ENCODE measurements at places on chromosomes 7 and 10.

DNA sequence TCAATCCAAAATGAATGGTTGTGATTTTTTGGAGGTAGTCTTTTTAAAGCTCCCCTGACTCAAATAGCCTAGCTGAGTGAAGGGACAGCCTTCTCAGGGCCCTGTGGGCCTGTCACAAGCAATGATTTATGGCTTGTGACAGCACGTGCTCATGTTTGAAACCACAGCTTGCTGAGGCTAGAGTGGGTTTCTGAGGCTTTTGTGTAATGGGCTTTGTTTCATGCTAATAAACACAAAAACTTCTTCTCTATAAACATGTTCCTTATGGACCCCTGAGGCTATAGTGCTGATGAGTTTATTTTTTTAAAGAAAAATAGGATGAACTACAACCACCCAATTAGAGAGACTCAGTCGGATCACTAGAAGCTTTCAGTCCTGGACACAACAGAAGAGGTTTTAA is 36.1 kb upstream of the BET1 start:
- DNase-seq = no peak

DNA sequence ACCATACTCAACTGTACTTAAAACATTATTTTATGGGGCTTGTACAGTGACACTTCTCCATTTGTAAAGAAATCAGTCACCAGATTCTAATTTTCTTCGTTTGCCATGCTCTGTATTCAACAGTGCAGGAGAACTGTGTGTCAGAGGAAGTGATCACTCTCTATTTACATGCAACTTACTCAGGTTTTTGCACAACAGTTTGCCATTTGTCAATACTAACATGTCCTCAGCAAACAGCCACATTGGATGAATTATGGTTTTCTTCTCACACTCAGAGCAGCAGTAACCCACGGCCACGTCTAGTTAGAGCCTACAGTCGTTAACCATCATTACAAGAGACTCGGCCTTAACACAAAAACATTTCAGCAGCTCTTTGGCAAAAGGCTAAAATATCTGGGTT is 69.2 kb upstream of the SP4 start:
- no peak for DNase-seq

DNA sequence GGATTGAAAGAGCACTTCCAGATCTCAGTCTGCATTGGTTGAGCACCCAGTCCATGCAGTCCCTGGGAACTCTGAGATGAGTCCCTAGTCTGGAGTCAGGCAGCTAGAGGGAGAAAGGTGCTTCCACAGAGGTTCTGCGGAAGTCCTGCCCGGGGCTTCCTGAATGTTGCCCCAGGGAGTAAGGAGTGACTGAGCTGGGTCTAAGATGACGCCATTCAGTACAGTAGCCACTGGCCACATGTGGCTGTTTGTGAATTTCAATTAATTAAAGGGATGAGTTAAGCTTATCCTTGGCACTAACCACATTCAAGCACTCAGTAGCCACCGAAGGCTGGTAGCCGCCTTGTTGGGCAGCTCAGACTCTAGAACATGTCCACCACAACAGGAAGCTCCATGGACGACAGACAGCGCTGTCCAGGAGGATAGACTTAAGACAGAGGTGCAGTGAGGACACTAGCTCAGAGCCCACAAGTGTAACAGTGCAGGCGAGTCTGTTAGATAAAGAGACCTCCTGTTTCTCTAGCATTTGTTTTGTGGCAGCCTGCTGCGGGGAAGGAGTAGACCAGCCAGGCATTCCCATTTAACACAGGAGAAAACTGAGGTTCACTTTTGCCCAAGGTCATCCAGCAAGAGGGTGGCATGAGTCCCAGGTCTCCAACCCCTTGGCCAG is 101.6 kb upstream of the PPIF start:
- no peak for DNase-seq

DNA sequence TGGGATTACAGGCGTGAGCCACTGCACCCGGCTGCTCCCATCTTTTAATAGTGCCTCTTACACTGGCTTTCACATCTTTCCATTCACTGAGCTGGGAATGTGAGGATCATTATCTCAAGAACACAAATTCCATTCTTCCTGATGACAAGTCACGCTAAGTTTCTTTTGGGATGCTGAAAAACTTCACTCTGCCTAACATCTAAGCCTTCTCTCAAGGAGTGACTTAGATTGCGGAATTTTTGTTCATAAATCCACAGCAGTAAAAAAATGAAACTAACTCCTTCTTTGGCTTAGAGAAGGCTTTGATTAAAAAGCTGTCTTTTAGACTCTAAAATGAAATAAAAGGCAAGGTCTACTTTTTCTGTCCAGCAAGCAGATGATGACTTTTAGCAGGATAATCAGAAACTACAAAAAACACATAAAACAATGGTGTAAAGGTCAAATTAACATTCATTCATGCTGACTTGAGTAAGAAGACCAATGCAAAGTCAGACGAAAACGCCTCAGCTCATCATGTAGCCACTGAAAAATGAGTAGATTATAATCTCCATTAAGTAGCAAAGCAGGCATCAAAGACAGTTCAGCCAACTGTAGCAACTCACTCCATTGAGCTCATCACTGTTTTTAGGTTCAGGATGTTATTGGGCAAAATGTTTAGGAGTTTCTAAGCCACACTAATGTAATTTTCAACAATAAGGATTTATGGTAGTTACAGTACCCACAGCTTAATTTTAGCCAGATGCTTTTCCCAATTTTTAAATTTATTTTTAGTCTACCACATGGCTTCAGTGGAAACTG is 178.8 kb downstream of the ELMO1 start:
- DNase-seq = no peak

DNA sequence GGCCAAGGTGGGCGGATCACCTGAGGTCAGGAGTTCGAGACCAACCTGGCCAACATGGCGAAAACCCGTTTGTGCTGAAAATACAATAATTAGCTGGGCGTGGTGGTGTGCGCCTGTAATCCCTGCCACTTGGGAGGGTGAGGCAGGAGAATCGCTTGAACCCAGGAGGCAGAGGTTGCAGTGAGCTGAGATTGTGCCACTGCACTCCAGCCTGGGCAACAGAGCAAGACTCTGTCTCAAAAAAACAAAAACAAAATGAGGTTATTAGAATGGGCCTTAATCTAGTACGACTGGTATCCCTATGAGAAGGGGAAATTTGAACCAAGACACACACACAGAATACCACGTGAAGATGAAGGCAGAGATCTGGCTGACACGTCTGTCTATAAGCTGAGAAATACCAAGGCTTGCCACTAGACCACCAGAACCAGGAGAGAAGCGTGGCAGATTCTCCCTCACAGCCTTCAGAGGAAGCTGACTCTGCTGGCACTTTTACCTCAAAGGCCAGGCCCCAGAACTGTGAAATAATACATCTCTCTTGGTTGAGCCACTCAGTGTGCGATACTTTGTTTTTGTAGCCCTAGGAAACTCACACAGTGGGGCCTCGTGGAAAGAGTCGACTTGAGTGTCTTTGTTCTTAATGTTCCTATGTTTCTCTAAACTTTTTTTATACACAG is 59.6 kb downstream of the TMEM209 start:
- no peak for DNase-seq

GRCh38 chr10:35511647-35512046 is 93.5 kb upstream of the GJD4 start:
- DNase-seq = no peak
